Stimulated activated CD4-positive, alpha-beta T cell treated with anti-CD3 and anti-CD28 coated beads, Interleukin-1b, Interleukin-23, amount 100 ng/mL, for 1 hour (primary cell): ENCODE measurements at places on chromosomes 2 and 18.

DNA sequence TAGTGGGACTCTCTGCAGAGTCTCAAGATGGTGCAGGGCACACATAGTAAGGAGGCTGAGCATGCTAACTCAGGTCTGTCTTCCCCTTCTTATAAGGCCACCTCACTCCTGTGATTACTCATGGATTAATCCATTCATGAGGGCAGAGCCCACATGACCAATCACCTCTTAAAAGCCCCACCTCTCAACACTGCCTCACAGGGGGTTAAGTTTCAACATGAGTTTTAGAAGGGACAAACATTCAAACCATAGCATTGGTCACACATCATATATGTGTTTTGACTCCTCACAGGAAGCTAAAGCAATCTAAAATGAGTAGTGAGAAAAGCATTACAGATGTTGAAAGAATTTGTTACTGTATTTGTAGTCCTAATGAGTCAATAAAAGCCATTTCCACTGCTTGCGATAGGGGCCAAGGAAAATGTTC is 57.5 kb downstream of the DTNA start:
- DNase-seq = no peak

DNA sequence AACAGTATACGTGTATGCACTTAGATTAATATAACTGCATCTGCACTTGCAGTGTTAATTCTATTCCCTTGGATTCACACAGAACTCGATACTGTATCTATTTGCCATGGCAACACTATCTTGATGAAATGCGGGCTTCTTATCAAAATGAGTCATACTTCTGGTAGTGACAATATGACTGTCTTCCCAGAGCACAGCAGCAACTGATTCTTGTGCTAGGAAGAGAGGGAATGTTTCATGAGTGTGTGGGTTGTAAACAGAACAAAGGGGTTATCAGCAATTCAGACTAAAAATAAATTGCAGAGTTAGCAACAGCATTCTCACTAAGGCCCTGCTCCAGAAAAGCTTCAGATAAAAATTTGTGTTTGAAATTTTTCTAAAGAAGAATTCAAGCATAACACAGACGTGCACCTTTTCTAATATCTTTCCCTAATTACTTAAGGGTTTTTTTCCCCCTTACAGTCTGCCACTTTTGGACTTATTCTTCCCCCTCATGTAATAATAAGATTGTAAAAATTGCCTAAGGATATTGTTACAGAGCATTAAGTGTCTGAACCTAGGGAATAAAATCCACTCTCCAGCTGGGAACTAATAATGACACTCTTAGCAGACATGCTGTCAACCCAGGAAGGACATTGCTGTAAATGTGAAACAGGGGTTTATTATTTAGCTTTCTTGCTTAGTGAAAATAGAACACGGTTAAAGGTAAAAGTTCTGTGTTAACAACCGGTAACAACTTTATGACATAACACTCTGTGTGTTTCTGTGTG is 99.9 kb upstream of the SLC38A11 start:
- DNase-seq = no peak

- no peak for DNase-seq
Measured at GRCh38 chr2:25499157-25499556, 157.4 kb upstream of the DNMT3A start.

DNA sequence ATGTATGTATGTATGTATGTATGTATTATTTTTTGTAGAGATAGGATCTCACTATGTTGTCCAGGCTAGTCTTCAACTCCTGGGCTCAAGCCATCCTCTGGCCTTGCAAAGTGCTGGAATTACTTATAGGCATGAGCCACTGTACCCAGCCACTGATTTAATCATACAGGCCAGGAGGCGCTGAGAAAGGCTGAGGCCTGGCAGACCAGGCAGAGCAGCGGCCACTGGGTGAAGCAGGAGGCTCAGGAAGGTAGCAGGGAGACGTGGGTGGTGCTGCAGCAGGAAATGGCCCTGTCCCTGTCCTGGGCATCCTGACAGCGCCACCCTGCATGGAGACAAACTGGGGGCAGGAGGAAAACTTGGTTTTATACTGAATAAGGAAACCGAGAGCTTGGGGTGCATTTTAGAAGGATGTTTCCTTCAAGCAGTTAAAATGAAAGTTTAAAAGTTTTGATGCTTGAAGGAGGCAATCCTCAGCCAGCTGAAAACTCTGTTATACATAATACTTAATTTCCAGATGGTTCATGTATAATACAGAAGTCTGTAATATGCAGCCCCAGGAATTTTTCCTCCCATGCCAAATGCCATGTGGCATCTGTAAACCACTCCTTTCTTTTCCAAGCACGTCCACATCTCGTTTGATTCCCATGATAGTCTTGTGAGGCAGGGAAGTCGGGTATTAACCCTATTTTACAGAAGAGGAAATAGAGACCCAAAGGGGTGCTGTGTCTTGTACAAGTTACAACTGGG is 182.4 kb downstream of the CELF4 start:
- DNase-seq = no peak

- no peak for DNase-seq
Measured at GRCh38 chr2:47662552-47662951, 120.4 kb upstream of the MSH6 start.

- DNase-seq = no peak
Measured at GRCh38 chr18:58046794-58047555, 2.9 kb downstream of the NEDD4L start.

DNA sequence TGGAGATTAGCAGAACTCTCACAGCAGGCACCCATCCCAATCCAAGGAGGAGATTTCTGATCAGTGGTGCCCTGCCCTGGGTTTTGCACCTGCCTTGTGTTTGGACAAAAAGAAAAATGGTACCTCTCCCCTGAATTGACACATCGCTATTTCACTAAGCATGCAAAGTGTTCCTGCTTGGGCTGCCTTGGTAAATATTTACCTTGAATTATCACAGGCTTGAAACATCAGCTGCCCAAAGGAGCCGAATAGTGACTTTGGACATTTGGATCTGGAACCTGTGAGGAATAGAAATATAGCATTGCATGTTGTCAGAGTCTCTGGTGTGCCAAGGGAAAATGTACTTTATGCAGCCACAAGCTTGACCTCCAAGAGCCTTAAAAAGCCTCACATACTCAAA is 926.4 kb upstream of the FANCL start:
- DNase-seq = no peak

DNA sequence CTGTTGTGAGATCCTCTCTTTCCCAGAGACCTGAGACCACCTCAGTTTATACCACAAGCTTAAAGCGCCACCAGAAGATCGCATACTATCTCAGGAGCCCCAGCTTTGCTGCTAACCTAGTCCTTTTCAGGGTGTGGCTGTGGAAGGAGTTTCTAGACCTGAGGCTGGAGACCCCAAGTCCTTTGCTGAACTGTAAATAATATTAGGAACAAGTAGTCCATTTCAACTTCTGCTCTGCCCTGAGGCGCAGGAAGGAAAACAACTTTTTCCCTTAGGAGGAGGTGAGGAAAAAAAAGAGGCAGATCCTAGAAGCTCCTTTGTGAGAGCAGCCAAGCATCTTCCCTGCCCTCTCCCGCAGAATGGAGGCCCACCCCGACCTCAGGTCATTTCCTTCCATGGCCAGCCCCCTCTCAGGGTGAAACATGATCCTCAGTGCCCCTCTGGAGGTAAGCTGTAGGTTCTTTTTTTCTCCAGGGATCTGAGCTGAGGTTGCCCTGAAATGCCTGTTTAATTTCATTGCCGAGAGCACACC is 122.8 kb upstream of the LGALSL start:
- no peak for DNase-seq

DNA sequence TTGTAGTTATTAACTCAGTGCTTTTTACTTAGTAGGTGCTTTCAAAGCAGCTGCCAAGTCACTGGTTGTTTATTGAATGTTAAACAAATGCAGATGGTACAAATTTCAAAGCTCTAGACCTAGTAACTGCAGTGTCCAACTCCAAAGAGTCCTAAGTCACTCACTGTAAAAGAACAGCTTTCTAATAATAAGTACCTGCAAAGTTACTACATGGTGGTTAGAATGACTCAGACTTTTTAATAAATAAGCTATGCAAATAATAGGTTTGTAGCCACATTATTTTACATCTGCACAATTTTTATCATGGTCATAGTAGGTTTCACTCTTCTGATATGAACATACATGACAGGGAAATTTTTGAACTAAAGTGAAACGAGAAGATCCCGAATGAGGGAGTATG is 1620.4 kb upstream of the CELF4 start:
- DNase-seq = no peak

DNA sequence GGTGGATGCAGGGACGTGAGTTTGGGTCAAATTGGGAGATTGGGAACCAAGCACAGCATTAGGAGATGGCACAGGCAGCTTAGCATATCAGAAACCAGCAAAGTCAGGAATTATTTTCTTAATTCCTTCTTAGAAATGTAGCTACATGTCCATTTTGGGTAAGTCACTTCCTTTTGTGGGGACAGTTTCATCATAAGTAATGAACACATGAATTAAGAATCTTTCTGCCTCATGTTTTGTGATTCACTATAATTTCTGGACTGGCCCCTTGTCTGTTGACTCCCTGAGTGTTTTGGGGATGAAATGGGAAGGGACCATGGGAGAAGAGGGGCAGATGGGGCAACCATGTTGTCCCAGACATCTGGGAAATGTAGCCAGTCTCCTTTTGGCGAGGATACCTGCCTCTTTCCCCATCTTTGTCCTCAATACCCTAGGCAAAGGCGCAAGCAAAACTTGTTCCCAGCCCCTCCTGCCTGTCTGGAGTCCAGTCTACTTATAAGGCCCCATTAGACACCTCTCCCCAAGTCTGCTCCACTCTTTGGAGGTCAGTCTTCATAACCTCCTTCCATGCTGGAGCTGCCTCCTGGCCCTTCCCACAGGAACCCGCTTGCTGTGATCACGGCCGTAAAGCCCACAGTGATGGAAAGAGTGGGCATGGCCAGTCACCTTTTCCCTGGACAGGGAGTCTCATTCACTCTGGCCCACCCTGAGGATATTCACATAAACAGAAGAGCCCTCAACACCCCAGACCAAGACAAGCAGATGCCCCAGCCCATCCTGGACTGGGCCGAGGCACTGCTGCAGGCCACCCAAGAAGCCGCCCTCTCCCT is 25.7 kb downstream of the MTHFD2 start:
- no peak for DNase-seq

DNA sequence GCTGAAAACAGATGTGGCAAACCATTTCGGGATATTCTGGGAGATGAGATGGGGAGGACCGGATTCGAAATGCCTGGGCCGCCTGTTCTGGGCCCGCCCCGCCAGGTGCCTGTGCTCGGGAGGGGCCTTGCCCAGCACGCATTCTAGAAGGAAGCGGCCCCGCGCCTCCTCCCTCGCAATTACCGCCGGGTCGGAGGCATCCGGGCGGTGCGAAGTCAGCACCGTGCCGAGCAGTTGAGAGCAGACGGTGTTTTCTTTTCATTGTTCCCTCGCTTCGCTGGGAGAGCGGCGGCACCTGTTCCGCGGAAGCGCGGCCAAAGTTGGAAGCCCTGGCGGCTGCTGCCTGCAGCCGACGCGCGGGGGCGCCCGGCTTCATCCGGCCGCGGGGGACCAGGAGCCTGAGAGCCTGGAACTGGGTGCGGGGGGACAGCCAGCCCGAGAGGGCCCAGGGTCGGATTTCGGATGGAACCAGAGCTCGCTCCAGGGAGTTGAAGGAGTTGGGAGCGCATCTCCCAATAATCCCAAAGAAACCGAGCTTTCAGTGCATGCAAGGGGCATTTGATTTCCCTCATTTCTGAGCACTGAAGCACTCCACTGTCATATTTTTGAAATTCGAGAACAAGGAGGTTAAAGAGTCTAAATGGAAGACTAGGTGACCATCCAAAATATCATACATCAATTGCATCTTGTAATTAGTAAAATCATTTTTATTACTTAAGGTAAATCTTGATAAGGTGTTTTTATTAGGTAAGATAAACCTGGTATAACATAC is 241.8 kb upstream of the RAB12 start:
- DNase-seq = no peak

DNA sequence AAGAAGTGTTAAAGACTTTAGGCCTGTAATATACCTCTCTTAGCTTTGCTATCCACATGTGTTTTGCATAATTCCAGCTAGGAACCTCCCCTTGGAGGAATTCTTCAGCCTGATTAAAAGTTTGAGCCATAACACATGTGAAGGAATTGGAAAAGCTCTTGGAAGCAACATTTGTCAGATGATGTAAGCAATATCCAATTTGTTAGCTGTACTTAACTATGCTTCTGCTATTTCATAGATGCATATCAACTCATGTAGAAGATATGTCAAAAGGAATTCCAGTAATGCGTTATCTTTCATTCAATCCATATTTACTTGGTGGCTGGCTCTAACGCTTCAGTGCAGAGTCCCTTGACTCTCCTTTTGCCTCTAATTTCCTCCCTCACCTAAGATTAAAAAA is 46.2 kb downstream of the PKP4 start:
- no peak for DNase-seq
